ENCODE measurements at places on chromosomes 2 and 18. TPM values are rescaled to one million over a fixed set of nuclear protein-coding genes. Genes with fewer than 3 reads are reported as not detected.

Gene HTR2B
- total RNA-seq = not detected

Gene BBS5
- 2.1 TPM for total RNA-seq

Gene KCNG2
- total RNA-seq = not detected

Gene CIDEA
- total RNA-seq = not detected

Gene B3GNT7
- 0.38 TPM for total RNA-seq

Gene SIX2
- total RNA-seq = not detected

Gene TTN
- 29.2 TPM for total RNA-seq

Gene ASXL3
- not detected for total RNA-seq

Gene LDLRAD4
- total RNA-seq = 51.9 TPM

Gene PROKR1
- not detected for total RNA-seq

Gene SERPINB3
- total RNA-seq = not detected

Gene DYSF
- 0.31 TPM for total RNA-seq

All from CD4-positive, alpha-beta T cell (primary cell).